CD4-positive, alpha-beta T cell treated with Interleukin-6 at 100 ng/mL for 8 hours (primary cell): ENCODE measurements at places on chromosomes 5 and 9.
A peak's percentile ranks its signal among the peaks of the same experiment; 100 is the strongest.

- DNase-seq, result no peak
These were observed 49.4 kb downstream of the ATP10B start for GRCh38 chr5:160802592-160802991.

DNA sequence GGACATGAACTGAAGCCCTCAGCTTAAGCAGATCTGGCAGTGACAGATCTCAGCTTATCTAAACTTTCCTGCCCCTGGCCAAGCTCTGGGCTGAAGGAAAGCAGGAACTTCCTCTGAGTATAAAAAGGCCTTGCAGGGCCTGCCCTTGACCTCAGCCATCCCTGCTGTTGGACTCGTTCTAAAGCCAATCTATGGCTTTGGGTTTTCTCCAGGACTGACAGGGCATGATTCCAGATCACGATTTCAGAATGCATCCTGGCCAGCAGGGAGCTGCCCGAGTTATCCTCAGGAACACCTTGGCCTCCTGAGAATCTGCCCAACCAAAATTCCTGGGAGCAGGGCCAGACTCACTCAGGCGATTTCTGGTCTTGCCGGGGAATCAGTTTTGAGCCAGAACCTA lies 502.7 kb downstream of the TLE4 start:
- DNase-seq, result no peak

GRCh38 chr5:135543485-135544304 lies 7.9 kb upstream of the NEUROG1 start:
- DNase-seq, result no peak

DNA sequence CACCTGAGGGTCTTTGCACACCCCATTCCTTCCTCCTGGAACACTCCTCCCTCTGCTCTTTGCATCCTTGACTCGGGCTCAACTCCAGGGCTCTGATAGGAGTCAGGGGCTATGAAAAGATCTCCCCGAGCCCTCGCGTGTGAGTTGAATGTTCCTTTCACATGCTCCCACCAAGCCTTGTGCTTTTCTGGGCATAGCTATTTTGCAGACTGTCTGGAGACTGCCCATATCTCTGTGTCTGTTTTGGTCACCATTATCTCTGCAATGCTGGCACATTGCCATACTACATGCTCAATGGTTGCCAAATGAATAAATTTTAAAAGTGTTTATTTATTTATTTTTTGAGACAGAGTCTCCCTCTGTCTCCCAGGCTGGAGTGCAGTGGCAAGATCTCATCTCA lies 56.9 kb upstream of the PLPP1 start:
- no peak for DNase-seq

- no peak for DNase-seq
These were observed 75.7 kb downstream of the ZSWIM6 start for GRCh38 chr5:61407706-61408270.

DNA sequence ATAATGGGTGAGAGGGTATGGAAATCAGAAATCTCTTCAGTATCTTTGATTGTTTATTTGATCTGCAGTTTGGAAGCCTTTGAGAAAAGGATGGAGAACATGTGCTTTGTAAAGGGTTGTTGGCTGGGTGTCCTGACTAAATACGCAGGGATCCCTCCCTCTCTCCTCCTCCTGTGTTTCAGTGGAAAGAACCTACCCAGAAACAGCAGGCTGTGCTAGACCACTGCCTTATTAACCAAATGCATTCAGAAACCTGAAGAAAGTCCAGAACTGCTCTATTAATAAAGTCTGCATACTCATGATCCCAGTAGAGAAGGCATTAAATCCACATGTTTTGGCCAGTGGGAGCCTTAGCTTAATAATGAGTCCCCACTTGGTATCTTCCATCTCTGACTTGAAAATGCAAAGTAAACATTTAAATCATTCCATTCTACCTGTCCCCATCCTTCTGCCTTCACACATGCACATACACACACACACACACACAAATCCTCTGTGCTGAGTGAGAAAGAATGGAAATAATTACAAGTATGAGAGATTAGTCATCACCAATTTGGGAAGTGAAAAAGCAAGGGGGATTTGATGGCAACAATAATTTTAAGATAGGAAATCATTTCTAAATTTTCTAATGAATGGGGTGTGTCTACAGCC lies 10.0 kb upstream of the LECT2 start:
- no peak for DNase-seq

DNA sequence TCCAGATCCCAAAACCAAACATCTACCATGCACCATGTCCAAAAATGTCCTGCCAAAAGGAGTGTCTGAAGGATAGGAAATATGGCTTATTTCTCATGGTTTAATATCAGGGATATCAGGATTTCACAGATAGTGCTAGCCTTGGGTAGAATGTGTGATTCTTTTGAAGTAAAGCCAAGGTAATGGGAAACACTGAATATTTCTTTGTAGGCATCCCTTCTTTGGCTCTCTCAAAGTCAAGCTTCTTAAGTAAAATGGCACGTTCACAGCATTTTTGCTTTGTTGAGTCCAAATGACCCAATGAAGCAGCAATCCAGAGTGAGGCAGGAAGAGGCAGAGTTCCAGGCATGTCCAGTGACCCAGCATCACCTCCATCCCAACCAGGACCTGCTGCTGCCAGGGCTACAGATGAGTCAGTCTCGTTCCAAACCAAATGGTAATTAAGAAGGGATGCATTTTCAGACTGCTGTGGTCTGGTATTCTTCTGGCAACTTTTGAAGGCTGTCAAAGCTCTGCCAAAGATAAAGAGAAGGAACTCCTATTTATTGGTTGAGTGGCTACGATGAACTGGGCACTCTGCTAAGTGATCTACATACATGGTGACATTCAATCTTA lies 678.8 kb upstream of the KLF4 start:
- no peak for DNase-seq

- no peak for DNase-seq
These were observed 43.4 kb downstream of the ERBIN start for GRCh38 chr5:65969539-65970393.

GRCh38 chr9:98484162-98484561 lies 224.6 kb downstream of the GABBR2 start:
- no peak for DNase-seq

DNA sequence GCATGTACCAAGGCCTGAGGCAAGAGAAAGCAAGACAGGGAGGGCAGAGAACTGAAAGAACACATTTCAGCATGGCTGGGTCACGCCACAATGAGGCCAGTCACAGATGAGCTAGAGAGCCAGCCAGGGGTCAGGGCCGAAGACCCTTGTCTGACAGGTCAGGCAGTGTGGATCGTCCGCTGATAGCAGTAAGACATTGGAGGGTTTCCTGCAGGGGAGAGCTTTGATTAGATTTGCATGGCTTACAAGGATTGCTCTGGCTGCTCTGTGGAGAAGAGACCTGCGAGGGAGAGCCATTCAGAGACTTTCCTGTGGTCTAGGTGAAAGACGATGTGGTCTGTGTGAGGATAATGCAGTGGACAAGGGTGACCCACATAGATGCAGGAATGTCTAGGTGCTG lies 93.1 kb downstream of the RALGPS1 start:
- no peak for DNase-seq

- no peak for DNase-seq
These were observed 9.9 kb downstream of the SEPTIN8 start for GRCh38 chr5:132767150-132767549.

DNA sequence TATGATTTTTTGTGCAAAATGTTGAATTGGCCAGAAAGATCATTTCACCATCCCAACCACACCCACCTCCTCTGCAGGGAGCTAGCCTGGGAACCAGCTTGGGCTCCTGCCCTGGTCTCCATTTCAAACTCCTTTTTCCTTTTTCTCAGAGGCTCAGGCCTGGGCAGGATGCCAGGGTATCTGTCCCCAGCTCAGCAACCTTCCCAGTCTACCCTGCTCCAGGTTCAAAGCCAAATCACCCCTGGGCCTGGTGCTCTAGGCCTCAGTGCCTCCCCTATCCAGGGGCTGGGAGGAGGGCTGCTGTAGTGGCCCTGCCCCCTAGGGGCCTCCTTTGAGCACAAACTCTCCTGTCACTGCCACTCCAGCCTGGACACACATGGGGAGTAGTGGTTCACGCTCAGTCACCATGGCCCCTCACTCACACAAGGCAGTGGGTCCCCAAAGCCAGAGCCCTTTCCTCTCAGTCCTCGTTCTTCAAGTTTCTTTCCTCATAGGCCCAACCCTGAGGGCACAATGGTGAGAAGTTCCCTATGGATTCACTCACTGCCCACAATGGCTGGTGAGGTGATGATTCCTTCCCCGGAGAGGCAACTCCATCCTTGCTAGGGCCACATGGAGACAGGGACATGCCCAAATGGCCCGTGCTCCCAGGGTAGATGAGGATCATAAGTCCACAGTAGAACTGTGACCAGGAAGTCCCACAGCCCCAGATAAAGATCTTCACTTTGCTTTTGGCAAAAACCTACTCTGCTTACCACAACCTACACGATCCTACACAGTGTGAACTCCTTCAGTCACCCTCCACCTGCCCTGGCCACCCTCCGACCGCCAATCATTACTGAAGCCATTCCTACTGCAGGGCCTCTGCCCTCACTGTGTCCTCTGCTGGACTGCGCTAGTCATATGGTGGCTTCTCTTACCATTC lies 1.6 kb upstream of the ST6GALNAC4 start:
- DNase-seq, result no peak

- no peak for DNase-seq
These were observed 281.5 kb upstream of the GRIA1 start for GRCh38 chr5:153209016-153209415.

DNA sequence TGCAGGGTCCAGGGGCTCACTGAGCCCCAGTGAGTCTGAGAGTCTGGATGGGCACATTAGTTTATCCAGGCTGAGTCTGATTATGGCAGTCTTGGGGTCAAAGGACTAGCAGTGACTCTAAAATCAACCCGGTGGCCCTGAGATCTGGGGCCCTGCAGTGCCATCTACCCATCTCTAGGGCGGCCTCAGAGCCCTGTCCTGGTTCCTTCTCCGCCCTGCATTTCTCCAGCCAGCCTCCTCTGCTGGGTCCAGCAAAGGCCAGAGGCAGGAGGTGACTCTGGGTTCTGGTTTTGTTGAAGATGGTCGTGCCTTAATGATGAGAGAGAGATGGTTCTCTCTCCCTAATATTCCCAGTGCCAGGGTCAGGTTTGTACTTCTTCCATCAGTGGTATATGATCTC lies 15.0 kb downstream of the DCANP1 start:
- DNase-seq, result no peak

DNA sequence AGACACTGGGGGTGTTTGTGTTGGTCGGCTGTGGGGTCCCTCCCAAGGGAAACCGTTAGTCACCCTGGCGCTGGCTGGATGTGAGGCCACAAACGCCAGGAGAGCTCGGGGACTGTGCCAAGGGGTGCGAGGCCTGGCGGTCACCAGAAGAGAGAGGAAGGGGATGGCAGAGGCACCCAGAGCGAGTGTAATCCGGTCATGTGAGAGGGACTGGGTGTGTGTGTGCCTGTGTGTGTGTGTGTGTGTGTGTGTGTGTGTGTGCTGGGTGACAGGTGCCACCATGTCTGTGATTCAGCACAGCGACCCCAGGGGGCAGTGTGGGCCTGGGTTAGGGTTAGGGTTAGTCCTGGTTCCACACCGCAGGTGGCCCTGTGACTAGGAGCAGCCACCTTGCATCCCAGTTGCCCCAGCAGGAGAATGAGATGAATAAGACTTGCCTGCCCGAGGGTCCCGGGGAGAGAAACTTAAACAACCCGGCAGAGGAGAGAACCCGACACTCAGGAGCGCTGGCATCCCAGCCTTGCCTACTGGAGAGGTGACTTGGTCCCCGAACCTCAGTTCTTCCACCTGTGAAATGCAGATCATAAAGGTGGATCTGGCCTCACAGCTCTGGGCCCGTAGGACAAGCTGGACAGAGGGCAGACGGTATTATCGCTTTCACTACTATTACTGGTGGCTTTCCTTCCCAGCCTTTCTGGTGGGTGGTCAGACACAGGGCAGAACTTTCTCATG lies 1.4 kb upstream of the ADAMTSL2 start:
- DNase-seq, result peak; percentile 61

DNA sequence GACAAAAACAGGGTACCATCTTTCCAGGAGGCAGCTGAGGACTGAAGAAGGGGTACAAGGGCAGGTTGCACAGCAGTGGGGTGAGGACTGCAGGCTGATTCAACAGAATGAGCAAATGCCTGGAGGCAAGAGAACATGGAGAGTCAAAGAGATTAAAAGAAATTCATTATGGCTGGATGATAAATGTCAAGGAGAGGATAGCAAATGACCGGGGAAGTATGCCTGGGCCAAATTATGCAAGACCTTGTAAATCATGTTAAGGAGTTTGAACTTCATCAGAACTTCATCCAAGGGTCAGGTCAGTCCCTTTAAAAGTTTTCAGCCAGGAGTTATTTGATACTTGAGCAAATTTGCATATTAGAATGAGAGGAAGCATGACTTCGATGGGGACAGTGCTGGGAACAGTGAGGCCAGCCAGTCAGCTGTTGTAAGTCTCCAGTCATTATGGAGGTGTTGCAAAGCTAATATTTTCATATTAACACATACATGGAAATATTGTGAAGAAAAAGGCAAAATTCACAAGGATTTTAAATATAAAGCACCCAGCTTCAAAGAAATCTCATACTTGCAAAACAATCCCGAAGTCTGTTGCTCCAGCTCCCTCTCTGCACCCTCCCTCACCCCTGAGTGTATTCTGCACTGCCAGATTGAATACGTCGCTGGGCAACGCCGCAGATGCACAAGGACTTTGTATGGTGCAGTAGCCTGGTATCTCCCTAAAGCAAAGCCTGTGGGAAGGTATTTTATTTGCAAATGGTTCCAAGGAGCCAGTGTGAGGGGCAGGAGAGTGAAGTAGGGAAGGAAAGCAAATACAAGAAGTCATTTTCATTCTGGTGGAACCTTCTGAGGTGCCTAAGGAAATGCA lies 509.8 kb upstream of the TLE4 start:
- DNase-seq, result no peak

DNA sequence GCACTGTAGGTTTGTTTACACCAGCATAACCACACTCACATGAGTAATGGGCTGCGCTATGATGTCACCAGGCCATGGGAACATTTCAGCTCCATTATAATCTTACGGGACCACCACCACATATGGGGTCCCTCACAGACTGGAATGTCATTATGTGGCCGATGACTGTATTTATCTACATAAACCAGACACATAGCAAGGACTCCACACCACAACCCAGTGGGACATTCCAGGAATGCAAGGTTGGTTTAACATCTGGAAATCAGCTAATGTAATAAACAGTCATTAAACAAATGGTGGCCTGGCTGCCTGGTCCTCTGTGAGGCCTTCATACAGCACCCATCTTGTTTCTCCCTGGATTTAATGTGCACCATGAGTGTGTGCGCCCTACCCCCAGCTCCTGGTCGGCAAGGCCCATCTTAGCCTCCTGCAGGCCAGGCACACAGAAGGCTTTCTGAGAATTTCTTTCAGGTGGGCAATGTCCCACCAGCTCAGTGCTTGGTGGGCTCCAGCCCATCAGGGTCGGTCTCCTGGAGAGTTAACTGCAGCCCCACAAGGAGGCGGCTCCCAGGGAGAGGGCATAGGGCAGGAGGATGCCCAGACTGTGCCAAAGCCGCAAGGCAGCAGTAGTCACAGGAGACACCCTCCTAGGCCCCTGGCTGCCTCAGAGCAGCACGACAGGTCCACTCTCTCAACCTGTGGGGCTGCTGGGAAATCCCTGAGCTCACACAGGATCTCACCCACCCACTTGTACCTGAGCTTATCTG lies 35.9 kb upstream of the SARDH start:
- DNase-seq, result no peak

GRCh38 chr9:90458485-90458884 lies 184.1 kb downstream of the DIRAS2 start:
- DNase-seq, result no peak

GRCh38 chr9:7320841-7321240 lies 478.7 kb downstream of the DMAC1 start:
- no peak for DNase-seq

- no peak for DNase-seq
These were observed 112.6 kb upstream of the CPEB4 start for GRCh38 chr5:173775261-173776197.

- DNase-seq, result no peak
These were observed 23.0 kb downstream of the CD74 start for GRCh38 chr5:150389531-150390266.
